ENCODE measurements at places on chromosomes 13 and 19.

DNA sequence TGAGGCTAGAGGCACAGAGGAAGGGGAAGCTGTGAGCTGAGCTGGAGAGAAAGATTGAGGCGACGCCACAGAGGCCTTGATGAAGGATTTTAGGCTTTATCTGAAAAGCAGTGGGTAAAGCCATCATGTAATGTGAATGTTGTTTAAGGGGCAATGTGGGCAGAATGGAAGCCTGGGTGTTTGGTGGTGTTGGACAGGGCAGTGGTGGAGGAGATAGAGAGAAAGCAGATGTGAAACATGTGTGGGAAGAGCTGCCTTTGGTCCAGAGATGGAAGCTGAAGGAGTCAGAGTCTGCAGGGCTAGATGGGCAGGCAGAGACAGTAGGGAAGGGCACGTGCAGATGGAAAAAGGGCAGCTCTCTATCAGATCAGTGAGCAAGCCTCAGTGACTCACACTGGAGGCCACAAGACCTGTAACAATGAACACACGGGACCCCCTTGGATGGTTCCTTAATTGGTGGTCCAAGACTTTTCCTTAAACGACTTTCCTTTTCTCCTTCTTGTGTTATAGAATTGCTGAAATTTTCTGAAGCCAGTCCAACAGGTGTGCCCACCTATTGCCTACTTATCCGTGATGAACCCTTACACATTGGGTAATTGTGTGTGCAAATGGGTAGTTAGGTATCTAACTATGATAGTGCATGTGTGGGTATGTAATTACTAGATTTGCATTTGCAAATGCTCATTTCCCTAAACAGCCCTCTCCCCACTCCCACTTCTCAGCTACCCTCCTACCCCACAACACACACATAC is 21.7 kb downstream of the ZNF536 start:
- no peak for DNase-seq

DNA sequence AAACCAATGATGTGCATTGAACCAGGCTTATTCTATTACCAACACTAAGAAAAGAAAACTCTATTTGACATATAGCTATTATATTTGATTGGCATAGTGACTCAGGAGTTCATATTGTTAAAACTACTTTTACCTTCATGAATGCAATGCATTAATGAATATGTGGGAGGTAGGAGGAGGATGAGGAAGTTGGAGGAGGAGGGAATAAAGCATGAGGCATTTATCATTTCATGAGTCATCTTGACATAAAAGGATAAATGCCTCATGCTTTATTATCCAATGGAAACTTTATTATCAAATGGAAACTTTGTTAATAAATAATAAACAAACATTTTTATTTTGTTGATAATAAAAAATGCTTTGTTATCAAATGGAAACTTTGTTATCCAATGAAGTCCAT is 116.5 kb downstream of the SPRY2 start:
- no peak for DNase-seq

DNA sequence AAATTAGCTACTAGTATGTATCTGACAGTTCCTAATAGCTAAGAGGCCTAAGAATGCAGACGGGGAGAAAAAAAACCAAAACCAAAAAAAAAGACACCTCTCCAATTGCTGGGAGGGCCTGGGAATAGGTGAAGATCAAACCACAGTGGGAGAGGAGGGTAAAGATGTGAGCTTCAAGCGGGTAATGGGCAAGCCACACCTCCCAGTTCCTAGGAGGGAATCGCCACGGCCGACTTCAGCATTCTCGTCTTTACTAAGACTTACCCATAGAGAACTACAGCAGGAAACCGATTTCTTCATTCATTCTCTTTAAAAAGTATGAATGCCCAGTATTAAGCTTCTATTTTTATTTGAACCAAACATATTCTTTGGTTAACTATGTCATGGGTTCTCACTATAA is 5.6 kb upstream of the EEF1AKMT1 start:
- DNase-seq = no peak

DNA sequence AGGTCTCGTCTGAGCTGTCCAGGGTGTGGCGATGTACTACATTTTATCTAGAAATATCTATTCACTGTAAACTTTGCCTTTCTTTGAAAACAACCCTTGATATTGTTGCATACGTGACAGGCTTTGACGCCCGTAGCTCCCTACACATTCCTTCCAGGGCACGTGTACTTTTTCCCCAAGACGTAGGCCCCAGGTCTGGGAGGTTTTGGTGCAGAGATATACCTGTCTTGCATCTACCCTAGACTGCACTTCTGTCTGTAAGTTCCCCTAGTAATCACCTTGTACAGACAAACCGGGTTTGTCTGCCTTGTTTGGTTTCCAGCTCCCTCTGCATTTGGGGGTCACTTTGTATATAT is 69.2 kb downstream of the ERICH6B start:
- no peak for DNase-seq

DNA sequence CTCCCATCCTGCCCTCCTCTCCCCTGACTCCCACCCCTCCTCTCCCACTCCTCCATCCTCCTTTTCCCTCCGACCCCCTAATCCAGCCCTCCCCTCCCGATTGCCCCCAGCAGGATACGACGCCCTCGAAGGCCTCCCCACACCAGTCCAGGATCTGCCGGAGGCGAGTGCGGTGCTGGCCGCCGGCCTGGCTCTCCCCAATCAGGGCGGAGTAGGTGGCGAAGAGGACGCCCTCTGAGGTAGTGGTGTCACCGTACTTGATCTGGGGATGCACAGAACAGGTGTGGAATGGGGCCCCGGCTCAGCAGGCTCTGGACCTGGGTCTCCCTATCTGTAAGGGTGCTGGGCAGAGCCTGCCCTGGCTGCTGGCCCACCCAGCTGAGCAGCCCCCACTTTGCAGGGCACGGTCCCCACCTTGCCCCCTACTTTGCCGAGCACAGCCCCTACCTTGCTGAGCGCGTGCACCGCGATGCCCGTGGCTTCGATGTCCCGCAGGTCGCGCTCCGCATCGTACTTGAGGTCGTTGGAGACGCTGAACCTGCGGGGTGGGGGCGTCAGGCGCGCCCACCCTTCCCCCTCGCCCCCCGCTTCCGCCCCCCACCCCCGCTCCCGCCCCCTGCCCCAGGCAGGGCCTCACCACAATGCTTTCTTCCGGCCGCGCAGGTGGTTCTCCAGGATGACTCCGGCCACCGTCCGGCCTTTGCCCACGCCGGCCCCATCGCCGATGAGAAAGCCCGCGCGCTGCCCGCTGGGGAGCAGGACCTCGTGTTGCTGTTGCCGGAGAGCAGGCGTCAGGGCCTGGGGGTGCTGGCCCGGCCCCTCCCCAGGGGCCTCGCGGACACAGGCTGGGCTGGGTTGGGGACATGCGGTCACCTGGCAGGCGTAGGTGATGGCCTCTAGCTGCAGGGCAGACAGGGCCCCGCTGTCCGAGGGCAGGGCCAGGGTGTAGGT is 18.5 kb downstream of the GPX4 start:
- no peak for DNase-seq
